ENCODE measurements at places on chromosomes 2 and 18.

GRCh38 chr2:58635801-58636375 lies 394.8 kb upstream of the FANCL start:
- DNase-seq = no peak

GRCh38 chr2:168612719-168613118 lies 156.6 kb downstream of the CERS6 start:
- DNase-seq = no peak

DNA sequence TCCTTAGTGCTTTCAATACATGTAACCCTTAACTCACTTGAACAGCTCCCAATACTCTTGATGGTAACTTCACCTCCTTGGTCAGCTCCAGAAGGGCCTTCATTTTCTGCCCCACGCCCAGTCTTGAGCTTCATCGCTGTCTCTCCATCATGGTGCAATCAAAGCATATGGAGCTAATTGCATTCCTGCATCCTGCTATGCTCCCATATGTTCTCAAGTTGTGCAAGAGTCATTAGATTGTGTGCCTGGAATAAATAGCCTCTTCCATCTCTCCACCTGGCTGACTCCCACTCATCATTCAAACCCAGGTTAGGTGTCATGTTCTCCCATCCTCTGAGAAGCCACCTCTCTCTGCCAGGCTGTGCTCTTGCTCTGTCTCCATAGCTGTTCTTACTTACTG lies 364.5 kb upstream of the RGPD4 start:
- DNase-seq = no peak

DNA sequence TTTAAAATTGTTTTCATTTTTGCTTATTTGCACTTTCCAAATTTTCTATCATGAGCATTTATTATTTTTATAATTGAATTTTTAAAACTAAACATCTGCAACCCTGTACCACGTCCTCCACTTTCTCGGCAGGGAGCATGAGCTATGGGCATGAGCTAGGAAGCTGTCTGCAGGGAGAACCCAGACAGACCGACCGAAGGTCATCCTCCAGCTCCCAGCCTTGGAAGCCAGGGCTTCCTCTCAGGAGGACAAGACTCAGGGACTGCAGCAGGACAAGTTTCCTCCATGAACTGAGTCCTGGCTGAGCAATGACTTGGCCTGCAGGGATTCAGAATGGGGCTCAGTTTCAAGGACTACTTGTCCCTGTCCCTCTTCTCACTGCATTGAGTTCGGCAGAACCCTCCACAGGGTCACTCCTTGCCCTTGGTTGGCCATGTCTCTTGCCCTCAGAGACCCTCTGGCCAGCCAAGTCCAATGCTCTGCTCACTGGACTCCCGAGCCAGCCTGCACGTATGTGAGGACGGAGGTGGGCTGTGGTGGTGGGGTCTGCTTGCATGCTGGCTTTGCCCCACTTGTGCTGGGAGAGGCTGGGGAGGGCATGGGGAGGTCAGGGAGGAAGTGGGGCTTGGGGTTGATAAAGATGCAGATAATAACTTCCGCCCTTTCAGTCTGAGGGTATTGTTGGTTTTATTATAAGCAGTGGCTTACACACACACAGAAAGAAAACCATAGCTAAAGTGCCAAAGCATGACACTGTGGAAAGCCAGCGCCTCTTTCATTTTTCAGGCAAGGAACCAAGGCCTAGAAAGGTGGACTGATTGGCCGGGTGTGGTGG lies 6.6 kb downstream of the NMUR1 start:
- DNase-seq = no peak

DNA sequence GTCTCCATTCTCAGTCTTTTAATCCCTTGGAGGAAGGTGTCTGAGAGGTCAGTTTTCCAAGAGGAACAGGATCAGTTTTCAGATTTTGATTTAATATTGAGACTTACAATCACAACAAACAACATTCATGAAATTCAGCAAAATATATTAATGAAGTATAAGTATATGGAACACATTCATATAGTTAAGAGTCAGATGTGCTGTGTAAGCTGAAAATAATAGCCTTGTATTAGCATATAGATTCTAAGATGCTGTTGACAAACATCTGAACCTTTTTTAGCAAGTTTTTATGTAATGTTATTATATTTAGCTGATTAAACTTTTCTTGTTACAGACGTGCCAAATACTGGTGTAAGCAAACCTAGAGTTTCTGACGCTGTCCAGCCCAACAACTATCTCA lies 163.9 kb downstream of the PKP4 start:
- no peak for DNase-seq

DNA sequence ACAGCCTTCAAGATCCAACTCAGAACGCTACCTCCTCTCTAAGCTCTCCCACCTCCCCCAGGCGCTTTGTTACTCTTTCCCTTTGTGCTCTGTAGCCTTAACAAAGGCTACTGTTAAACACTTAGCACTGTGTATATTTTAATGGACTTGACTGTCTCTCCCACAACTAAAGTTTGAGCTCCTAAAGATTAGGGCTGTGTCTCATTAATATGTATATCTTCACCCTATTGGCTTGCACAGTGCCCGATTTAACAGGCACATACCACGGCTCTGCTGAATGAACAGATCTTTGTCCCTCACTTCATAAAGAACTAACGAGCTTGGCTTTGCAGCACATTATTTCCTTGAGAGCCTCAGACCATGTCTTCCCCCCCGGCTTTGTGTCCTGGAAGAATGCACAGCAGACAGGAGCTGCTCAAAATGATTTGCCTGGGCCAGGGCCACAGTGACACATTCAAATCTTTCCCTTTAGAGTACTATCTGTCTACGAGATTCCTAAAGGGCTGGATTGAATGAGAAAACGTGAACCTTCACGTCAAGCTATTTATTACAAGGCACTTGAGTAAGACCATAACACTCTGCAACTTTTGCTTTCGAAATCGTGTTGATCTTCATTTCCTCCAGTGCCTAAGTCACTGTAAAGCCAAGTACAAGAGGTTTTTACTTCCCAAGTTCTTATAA lies 22.1 kb downstream of the ABHD3 start:
- DNase-seq = peak; percentile 92

DNA sequence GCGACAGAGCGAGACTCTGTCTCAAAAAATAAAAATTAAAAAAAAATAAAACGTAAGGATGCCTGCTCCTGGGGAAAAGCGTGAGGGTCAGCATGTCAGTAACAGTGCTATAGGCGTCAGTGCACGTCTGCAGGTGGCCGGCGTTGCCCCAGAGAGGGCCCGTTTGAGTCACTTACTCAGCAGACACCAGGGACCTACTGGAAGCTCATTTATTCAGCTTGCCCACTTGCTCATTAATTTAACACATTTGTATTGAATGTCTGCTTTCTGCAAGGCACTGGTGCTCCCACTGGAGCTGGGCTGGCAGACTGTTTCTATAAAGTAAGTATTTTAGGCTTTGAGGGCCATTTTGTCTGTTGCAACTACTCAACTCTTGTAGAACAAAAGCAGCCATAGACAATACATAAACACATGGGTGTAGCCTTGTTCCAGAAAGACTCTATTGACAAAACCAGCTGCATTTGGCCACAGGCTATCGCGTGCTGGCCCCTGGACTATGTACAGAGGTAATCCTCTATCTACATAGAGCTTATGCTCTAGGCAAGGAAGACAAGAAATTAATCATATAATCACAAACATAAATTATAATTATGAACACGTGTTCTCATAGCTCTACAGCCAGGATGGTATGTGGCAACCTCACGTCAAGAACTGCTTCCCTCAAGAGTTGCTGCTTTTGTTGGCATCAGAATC lies 73.2 kb downstream of the KLHL29 start:
- peak; percentile 36 for DNase-seq

GRCh38 chr2:197306696-197307040 lies 3.9 kb downstream of the ANKRD44 start:
- DNase-seq = no peak

DNA sequence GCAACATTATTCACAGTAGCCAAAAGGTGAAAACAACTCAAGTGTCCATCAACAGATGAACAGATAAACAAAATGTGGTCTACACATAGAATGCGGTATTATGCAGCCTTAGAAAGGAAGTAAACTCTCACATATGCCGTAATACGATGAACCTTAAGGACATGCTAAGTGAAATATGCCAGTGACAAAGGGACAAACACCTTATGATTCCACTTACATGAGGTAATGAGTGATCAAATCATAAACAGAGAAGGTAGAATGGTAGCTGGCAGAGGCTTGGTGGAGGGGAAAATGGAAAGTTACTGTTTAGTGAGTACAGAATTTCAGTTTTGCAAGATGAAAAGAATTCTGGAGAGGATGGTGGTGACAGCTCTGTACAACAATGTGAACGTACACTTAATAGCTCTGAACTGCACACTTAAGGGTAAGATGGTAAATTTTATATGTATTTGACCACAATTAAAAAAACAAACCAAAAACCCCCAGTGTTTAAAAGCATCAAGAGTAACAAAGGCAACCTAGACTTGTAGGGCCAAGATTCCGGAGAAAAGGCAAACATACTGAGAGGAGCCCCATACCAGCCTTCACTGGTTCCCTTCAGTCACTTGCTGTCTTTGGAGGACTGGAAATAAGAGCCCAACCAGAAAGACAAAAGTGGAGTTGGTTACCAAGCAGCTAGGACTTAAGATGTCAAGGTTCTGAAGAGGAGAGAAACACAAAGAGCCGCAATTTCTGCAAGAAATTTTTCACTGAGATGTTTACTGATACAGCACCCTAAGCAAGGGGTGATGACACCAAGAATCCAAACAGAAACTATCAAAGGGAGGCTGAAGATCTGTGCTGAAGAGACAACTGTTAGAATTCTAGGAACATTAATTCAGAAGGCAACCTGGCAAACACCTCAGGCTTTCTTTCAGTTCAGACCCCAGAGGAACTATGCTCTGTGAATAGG lies 61.3 kb downstream of the CUL3 start:
- DNase-seq = no peak

- no peak for DNase-seq
These were observed 26.4 kb downstream of the TRAPPC12 start for GRCh38 chr2:3405876-3406275.

DNA sequence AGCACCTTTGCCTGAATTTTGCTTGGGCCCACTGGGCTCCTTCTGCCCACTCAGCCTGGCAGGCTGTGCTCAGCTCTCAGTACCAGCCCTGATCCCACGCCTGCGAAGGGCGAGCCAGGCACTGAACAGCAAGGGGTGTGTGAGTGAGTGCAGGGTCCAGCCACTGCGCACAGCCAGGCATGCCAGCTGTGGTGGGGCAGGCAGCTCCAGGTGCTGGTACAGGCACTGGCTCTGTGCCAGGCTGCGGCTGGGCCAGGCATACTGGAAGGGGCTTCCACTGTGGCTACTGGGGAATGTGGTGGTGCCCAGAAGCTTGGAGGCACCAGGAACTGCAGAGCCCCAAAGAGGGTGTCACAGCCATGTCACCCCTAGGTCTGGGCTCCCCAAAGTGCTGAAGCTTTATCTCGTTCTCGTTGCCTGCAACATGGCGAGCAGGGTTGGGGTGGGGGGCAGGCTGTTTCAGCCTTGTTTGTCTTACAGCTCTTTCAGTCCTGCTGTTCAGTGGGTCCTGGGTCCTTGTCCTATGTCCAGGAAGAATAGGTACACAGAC lies 8.8 kb downstream of the DYSF start:
- DNase-seq = no peak
